ENCODE measurements at places on chromosomes 5 and 9.

- DNase-seq = no peak
Observed at GRCh38 chr9:37806271-37806670, 5.7 kb downstream of the DCAF10 start.

GRCh38 chr5:138275379-138275782 lies 960 bp upstream of the GFRA3 start:
- DNase-seq = no peak

DNA sequence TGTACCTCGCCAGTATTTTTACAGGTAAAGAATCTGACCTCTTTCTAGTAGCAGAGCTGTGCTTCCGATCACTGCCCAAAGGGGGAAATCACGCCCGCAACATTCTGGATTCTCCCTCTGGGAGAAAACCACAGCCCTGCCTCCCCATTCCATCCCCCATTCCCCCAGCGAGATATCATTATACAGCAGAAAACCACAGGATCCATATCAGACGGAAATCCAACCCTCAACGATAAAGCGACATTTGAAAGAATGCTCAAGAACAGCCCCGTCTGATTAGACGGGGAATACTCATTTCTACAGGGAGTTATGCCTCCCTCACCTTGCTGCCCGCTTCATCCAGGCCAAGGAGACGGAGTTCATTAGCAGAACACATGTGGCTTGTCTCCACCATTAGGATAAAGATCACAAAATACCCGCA lies 172.8 kb downstream of the COL23A1 start:
- no peak for DNase-seq

- no peak for DNase-seq
Observed at GRCh38 chr5:158033076-158033475, 174.1 kb upstream of the CLINT1 start.

DNA sequence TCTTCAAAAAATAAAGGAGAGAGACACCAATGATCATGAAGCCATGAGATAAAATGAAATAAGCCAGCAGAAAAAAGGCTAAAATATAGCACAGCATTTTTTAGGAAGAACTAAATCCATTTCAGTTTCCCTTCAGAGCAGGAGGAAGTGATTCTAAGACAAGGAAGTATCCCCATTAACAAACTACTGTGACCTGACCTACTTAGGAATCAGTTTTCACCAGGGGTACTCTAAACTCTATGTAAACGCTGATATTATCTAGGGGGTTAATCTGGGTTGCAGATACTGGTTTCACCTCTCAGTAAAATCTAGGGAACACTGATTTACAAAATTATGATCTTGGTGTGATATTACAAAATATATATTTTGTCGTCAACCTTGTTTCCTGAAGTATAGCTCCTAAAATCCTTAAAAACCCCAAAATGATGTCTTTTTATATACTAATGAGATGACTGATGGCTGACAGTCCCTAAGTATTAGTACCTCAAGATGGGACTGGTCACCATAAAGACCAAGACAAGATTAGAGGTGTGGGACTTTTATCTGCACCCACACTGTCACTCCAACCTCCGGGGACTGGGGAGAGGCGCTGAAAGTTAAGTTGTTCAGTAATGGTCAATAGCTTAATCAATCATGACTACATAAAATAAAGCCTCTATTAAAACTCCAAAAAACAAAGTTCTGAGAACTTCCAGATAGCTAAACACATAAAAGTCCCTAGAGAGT lies 2.9 kb upstream of the FNBP1 start:
- no peak for DNase-seq

- no peak for DNase-seq
Observed at GRCh38 chr5:60529001-60529400, 171.0 kb downstream of the DEPDC1B start.

DNA sequence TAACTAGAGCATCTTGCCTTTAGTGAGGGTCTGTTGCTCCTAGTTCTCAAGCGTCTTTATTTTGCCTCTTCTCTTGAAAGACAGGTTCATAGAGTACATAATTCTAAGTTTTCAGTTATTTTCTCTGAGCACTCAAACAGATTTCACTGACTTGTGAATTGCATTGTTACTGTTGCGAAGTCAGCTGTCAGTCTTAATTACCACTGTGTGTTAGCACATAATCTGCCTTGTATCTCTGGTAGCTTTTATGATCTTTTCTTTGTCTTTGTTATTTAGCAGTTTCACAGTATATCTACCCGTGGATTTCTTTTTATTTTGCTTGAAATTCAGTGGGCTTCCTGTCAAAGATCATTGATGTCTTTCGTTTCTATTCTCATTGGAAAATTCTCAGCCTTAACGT lies 192.9 kb downstream of the TTLL11 start:
- DNase-seq = no peak
